ENCODE measurements at places on chromosomes 4 and X.

DNA sequence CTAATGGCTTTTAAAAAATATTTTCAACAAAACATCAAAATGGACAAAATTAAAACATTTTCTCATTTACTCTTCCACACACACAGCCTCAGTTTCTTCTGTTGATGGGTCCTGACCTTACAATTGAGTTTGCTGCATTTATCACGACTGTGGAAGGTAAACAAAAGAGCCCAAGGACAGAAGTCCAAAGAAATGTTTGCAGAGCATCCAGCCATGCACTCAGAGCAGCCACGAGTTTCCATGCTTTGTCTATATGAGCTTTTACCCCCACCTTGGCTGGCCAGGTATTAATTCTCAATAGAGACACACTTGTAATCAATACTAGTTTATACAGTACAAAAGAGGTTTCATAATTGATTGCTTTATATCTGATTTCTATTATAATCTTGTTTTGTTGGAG is 85.0 kb upstream of the WDFY3 start:
- DNase-seq = no peak

DNA sequence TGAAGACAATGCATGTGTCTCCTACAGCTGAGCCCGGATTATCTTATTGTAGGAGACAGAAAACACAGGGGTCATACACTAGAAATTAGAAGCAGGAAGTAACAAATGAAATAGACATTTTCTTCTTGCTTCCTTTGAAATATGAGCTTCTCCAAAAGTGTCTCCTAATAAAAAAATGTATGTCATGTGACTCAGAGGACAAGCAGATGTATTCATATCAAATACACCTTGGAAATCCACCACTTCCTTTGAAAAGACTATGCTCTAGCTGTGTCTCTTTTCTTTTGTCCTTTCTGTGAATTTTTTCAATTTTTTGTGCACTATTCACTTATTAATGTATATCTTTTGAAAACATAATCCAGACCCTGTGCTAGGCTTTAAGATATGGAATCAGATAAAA is 1906.2 kb downstream of the C4orf33 start:
- no peak for DNase-seq

DNA sequence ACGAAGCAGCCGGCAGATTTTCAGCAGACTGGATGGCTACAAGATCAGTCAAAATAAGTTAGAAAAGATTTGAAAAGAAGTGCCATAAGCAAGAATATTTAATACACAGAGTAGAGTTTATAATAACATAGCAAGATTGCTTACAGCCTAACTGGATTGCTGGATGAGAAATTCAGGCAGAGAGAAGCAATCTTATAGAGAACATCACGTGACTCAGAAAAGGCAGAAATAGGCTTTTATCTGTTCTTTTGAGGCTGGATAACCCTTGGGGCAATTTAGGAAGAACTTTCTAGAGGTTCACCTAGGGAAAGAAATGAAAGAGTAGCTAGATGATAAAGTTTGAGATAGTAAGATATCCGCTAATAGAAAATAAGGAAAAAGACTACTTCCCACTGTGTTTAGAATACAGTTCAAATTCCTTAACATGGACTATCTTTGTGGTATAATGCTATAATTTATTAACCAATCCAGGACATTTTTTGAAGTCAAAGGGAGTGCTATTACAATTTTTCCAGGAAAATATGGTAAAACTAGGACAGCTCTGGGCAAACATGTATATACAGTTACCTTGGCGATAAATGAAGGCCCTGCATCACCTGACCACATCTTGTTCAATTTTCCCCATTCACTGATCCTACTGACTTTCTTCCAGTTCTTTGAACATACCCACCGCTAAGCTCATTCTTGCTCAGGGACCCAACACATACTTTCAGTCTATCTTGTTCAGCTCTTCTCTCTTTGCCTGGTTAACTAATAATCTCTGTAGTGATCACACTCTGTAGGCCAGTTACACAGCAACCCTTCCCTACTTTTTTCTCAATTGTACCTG is 12.7 kb upstream of the SPCS3 start:
- no peak for DNase-seq

GRCh38 chr4:91636083-91636482 is 667.7 kb upstream of the GRID2 start:
- no peak for DNase-seq

Measured in suppressor macrophage (primary cell).